ENCODE measurements at places on chromosomes 5 and 9.

- no peak for DNase-seq
Measured at GRCh38 chr5:143248822-143249579, 154.5 kb downstream of the NR3C1 start.

DNA sequence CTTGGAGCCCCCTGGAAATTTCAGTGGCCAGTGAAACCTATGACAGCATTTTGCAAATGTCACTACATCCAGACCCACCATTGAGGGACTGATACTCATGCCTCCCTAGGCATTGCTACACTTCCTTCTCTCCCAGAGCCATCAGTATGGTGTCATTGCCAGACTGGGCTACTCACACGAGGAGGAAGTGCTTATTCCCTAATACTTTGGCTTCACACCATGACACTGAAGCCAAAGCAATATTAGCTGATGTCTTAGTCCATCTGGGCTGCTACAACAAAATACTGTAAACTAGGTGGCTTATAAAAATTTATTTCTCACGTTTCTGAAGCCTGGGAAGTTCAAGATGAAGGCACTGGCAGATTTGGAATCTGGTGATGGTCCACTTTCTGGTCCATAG lies 22.6 kb downstream of the TRPM3 start:
- DNase-seq, result no peak

DNA sequence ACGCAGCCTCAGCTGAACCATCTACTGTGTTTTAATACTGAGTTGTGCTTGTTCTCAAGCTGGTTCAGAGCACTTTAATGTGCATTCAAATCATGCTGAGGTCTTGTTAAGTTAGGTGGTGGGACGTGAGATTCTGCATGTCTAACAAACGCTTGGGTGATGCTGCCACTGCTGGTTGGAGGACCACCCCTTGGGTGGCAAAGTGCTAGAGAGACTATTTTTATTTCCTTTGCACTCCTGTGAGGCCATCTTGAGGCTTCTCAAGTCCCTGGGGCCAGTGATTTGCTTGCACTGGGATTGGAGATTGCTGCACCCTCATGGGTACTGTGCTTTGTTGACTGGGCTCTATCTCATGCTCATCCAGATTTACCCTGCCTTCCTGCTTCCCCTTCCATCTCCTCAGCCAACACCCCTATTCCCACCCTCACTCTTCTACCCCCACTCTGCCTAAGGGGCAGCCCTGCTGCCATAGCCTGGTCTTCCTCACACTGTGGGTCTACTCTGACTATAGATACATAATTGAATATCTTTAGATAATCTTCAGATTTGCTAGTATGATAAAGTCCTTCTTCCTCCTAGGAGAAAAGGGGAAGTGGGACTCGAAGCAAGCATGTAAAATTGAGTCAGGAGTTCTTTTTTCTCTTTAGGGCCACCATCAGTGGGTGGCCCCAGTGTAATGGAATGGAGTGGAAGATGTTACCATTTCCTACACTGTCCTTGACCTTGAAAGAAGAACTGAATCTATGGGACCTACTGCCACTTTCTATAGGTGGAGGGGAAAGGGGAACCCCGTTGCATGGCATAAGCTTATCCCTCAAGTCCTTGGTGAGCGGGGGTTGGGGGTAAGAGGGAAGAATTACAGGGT lies 45.1 kb upstream of the SUB1 start:
- no peak for DNase-seq

- no peak for DNase-seq
Measured at GRCh38 chr9:124428751-124429529, 13.7 kb upstream of the PSMB7 start.

DNA sequence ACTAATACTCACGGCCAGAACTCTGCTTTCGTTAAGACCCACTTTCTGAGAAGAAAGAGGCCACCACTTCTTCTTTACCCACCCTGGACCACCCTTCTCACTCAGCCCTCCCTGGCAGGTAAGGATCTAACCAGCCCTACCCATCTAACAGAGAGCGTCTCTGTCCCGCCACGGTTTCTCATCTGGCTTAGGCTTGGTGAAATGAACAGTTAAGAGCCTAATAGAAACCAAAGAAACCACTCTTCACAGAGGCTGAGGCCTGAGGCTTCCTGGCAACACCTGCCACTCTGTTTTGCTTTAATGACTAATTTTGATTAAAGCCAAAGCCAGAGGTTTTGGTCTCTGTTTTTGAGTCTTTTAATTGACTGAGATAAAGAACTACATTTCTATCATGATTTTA lies 354.1 kb upstream of the SLC30A5 start:
- DNase-seq, result no peak

DNA sequence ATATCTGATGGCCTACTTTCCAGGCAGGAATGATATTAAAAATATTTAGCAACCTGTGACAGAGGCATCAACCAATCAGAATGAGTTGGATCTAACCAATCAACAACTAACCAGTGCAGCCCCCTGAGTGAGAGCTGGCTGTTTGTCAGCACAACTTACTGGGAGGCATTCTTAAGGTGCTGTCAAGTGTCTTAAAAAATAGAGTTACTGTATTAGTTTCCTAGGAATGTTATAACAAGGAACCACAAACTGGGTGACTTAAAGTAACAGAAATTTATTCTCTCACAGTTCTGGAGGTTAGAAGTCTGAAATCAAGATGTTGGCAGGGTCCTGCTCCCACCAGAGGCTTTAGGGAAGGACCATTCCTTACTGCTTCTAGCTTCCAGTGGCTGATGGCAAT lies 85.2 kb downstream of the ATG10 start:
- no peak for DNase-seq

DNA sequence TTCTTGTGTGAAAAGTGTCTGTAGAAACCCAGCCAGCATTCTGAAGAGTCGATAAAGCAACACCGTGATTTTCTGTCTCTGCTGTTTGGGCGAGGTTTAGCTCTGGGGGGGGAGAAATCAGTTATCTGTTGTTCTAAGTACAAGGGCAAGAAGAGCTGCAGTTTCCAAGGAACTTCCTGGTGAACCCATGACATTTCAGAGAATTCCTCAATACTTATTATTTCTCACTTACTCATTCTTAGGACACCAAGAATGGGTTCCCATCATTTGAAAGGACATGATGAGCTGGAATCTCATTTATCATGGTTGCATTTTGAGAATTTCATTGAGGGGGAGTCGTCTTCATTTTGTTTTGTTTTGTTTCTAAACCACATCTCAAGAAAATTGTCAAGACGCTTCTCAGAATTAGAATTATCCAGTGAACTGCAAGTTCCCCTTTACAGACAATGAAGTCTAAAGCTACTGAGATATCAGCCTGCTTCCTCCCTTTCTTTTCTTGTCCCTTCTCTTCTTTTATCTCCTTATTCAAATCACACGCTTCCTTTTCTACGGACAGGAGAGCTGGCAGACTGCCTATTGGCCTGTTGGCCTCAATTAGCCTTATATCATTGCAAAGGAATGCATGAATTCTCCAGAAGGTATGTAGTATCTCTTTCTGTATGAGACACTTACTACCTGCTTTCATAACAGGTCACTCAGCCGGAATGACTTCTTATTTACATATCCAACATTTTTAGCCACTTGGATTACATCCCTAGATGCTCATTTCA lies 53.7 kb downstream of the ZNF462 start:
- DNase-seq, result no peak

- DNase-seq, result no peak
Measured at GRCh38 chr9:89529243-89530035, 31.5 kb upstream of the SEMA4D start.

- peak; percentile 26 for DNase-seq
Measured at GRCh38 chr5:7897014-7897600, 28.2 kb downstream of the MTRR start.

DNA sequence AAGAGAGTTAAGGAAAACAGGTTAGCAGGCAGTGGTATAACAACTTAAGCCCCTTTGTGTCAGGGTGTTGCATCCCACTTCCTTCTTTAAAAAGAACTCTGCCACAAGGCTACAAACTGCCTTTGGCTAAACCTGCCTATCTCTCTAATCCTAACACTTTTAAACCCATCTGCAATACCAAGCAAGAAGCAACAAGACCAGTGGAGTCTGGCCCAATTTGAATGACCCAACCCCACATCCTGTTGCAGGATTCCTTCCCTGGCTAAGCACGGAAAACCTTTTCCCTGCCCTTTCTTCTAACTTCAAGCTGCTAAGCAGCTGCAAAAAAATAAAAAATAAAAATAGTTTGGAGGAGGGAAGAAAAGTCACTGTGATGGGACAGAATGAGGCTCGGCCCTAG lies 27.1 kb downstream of the ABCA1 start:
- no peak for DNase-seq

GRCh38 chr9:32251539-32251938 lies 132.9 kb upstream of the ACO1 start:
- peak; percentile 70 for DNase-seq

DNA sequence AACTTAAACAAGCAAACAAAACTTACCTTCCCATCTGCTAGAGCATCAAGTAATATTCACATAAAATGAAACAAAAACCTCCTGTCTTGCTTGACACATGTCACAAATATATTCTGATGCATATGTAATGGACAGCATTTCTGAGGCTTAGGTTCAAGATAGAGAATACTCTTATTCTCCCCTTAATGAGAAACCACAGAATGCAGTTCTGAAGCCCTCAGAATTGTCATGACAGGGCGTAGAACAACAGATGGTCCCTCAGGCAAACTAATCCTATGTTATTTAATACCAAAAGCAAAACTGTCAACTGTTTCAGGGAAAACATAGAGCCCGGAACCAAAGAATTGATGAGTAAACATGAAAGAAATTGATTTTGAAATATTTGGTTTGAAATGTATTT lies 229.9 kb upstream of the RIOK2 start:
- no peak for DNase-seq

DNA sequence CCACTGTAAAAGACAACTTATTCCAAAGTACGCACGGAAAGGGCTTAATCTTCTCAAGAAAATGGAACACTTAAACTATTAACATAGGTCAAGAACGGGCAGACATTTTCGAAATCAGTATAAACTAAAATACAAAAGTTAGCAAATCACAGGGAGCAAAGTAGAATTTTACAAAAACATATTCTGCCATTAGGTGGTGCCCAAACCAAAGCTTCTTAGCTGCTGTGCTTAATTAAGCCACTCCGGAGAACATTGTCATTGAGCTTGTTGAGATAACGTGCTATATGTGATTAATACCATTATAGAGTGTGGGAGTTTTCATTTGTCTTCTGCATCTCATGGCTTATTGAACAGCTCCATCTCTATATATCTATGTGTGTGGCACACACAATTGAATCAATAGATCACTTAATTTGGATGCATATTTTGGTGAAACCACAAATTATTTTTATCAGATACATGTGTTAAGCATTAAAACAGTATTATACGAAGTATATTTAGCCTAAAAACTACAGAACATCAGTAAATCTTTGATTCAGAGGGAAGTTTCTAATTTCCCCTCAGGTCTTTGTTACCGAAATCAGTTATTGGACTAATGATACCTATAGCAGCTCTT lies 23.4 kb downstream of the UBLCP1 start:
- peak; percentile 22 for DNase-seq
